ENCODE measurements at places on chromosomes 7 and 10.
A peak's percentile ranks its signal among the peaks of the same experiment; 100 is the strongest.

DNA sequence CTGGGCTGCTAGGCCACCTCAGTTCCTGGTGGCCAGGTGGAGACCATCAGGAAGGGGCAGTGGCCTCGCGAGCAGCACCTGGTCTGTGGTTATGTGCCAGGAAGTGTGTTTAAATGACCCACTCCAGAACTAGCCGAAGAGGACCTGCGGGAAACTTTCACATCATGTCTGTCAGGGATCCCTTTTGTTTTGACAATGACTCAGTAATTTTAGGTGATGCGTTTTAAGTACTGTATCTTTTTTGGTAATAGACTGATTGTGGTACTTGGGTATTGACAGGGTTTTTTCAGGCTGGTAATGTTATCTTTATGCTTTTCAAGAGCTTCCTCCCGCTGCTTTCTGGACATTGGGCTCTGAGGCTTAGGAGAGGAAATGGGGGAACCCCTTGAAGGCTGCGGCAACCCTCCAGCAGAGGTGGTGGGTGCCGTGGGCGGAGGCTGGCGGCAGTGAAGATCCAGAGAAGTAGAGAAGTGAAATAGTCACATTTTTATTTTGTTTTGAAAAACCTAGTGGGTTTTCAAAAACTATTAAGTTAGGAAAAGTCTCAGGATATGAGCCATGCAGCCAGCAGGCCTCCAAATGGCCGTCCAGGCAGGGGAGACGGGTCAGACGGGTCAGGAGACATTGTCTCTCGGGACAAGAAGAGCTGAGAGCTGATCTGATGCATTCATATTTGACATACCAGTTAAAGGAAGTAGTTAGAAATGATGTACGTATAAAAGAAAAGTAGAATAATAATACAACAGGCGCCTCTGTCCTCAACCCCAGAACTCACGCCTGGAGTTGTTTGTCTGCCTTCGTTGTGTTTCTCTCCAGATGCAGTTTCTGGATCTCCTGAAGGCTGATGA is 27.7 kb downstream of the PPP2R2D start:
- no peaks in the 10 kb centered on the region for H3K36me3 ChIP-seq
- no peaks in the 10 kb centered on the region for H3K4me1 ChIP-seq
- no peak overlapping the region for H3K4me3 ChIP-seq
- H3K27me3 ChIP-seq: no peaks in the 10 kb centered on the region
- H3K27ac ChIP-seq: peak overlapping the region; percentile 8
- peak; percentile 69 for DNase-seq

DNA sequence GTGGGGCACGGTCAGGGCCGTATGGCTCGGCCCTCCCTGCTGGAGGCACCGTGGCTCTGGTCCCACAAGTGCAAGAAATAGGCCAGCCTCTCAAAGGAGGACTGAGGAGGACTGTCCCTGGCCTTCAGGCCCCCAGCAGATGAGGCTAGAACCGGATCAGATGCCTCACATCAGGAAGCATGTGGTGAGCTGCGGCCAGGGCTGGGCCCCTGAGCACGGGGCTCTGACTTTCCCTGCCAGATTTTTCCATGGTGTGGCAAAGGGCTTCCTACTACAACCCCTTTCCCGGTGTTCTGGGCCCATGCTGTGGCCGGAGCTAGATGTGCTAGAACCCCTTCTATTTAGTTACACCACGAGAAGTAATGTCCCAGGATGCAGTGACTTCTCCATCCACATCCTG is 100.4 kb downstream of the TCERG1L start:
- H3K4me1 ChIP-seq: no peaks in the 10 kb centered on the region
- no peak for DNase-seq
- H3K27me3 ChIP-seq: no peaks in the 10 kb centered on the region

- no peak overlapping the region for H3K27ac ChIP-seq
- H3K36me3 ChIP-seq: no peaks in the 10 kb centered on the region
- peak; percentile 57 for DNase-seq
- H3K4me3 ChIP-seq: no peak overlapping the region
- H3K4me1 ChIP-seq: no peaks in the 10 kb centered on the region
These were observed 12.3 kb downstream of the KLF14 start for GRCh38 chr7:130721486-130722277.

- H3K27ac ChIP-seq: no peak overlapping the region
- H3K36me3 ChIP-seq: no peaks in the 10 kb centered on the region
- H3K4me1 ChIP-seq: no peaks in the 10 kb centered on the region
- no peaks in the 10 kb centered on the region for H3K27me3 ChIP-seq
- no peak overlapping the region for H3K4me3 ChIP-seq
These were observed 293.4 kb upstream of the LYZL1 start for GRCh38 chr10:28995497-28995896.

GRCh38 chr10:128316121-128316726 is 190.0 kb upstream of the MKI67 start:
- no peaks in the 10 kb centered on the region for H3K36me3 ChIP-seq
- DNase-seq: no peak
- H3K4me3 ChIP-seq: no peak overlapping the region
- H3K27ac ChIP-seq: no peak overlapping the region

DNA sequence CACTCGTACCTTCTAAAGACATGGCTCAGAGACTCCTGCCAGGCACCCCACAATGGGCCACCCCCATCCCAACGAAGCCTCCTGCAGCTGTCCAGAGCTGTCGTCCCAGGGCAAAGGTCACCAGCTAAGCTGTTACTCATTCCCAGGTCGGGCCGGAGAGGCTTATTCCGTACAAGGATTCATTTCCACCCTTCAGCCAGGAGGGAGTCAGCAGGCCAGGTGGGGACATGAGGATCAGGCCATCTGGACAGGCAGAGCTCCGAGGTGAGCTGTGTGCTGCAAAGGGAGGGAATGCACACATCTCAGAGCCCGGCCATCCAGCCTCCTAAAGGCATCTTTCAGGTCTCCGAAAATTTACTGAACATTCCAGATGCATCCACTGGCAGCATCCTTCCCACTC is 63.9 kb upstream of the NANOS1 start:
- no peaks in the 10 kb centered on the region for H3K36me3 ChIP-seq
- DNase-seq: no peak
- H3K27me3 ChIP-seq: peaks cover 3% of the 10 kb centered on the region
- no peak overlapping the region for H3K4me3 ChIP-seq
- H3K27ac ChIP-seq: no peak overlapping the region

DNA sequence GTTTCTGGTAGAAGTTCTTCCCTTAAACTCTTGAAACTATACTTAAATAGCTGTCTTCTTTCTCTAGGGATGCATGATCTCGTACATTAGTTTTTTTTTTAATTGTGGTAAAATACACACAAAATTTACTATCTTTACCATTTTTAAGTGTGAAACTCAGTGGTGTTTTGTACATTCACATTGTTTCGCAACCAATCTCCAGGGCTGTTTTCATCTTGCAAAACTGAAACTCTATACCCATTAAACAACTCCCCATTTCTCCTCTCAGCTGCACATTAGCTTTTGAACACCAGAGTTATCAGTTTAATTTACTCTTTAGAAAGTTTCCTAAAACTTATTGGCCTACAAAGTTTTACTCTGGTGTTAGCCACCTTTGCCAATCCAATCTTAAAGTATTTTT is 45.5 kb upstream of the PRKAR2B start:
- H3K36me3 ChIP-seq: no peaks in the 10 kb centered on the region
- no peak for DNase-seq
- H3K27me3 ChIP-seq: no peaks in the 10 kb centered on the region
- no peaks in the 10 kb centered on the region for H3K4me1 ChIP-seq
- no peak overlapping the region for H3K27ac ChIP-seq
- no peak overlapping the region for H3K4me3 ChIP-seq

DNA sequence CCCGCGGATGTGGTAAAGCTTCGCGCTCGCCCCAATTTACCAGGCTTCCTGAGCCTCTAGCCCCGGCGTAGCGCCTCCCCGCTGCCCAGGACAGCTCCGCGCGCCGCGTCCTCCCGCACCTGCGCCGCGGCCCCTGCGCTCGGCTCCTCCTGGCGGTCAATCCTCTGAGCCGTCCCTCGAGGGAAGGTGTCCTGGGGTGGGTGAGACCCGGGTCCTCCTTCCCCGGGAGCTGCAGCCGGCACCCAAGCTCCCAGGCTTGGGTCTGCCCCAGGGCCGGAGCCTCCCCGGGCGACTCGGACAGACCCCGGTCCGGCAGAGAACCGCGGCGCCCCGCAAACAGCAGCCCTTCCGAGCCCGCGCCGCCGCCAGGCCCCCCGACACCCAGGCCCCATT is 512 bp downstream of the OSBPL3 start:
- H3K4me1 ChIP-seq: peaks cover 32% of the 10 kb centered on the region
- H3K4me3 ChIP-seq: peak overlapping the region; percentile 92
- peak overlapping the region; percentile 52 for H3K27ac ChIP-seq
- peak; percentile 58 for DNase-seq

DNA sequence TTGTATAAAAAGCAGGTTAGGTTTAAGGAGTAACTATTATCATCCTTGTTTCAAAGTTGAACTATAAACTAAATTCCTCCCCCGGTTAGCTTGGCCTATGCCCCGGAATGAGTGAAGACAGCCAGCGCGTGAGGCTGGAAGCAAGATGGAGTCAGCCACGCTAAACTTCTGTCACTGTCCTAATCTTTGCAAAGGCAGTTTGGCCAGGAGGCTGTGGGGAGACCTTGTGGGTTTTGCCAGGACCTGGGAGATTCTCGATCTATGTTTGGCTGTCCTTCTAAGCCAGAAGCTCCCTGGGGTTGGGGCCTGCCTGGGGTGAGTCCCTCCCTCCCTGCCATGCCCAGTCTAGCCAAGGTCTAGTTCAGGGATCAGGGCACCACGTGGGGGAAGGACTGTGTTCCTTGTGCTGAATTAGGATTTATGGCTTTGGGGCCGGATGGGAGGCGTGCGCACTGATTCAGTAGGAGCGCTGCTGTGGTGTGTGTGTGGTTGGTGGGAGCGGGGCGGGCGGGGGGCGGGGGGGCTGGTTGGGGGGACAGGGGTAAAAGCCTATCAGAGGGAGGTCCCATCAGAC is 871 bp upstream of the GTF2IRD1 start:
- H3K27ac ChIP-seq: no peak overlapping the region
- peaks cover 16% of the 10 kb centered on the region for H3K4me1 ChIP-seq
- peak; percentile 39 for DNase-seq
- H3K27me3 ChIP-seq: peaks cover 25% of the 10 kb centered on the region
- no peaks in the 10 kb centered on the region for H3K36me3 ChIP-seq

- no peaks in the 10 kb centered on the region for H3K36me3 ChIP-seq
- no peak for DNase-seq
- H3K4me1 ChIP-seq: no peaks in the 10 kb centered on the region
These were observed 29.2 kb downstream of the TFAM start for GRCh38 chr10:58414270-58415041.

DNA sequence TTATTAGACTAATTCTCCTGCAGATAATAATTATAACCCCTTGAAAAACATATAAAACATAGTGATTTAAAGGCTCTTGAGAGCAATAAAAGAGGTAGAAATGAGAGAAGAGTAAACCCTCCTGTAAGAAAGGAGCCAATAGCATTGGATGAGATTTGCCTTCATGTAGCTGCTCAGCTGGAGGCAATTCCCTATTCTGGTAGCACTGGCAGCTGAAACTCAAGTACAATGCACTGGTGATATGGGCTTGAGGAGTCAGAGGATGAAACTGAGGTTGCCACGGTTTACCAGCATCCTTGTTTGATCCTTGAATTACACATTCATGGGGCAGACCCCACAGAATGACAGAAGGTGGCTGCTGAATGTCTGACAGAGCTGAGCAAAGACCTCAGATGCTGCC is 76.4 kb downstream of the CTTNBP2 start:
- H3K4me1 ChIP-seq: peaks cover 25% of the 10 kb centered on the region
- H3K4me3 ChIP-seq: no peak overlapping the region
- H3K27ac ChIP-seq: no peak overlapping the region
- DNase-seq: no peak

DNA sequence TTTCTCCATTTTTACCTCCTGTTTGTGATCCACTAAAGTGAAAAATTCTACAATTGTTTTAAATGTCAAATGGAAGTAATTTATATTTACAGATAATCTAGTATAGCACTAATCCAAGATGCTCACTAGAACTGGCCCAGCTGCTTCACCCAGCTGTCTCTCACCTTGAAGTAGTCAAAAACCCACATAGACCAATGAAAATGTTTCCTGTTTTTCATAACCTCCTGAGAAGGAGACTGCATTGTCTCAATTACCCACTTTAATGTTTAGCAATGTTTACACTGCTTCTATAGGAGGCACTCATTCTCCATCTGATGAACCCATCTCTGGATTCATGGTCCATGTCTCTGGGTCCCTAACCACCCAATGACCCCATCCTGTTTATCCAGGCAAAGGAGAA is 56.1 kb upstream of the ADO start:
- H3K4me1 ChIP-seq: no peaks in the 10 kb centered on the region
- DNase-seq: no peak
- no peaks in the 10 kb centered on the region for H3K27me3 ChIP-seq
- H3K4me3 ChIP-seq: no peak overlapping the region

DNA sequence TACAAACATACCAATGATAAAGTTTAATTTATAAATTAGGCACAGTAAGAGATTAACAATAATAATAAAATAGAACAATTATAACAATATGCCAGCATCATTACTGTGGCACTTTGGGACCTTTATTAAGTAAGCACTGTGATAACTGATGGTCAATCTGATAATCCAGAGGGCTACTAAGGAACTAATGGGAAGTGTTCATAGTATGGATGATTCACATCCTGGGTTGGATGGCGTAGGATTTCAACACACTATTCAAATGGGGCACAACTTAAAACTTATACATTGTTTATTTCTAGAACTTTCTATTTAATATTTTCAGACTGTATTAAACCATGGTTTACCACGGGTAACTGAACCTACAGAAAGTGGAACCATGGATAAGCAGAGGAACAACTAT is 90.8 kb downstream of the KIF20B start:
- no peak overlapping the region for H3K4me3 ChIP-seq
- no peak overlapping the region for H3K27ac ChIP-seq
- no peaks in the 10 kb centered on the region for H3K36me3 ChIP-seq
- DNase-seq: no peak

- H3K4me1 ChIP-seq: peaks cover 20% of the 10 kb centered on the region
- peak; percentile 50 for DNase-seq
- no peak overlapping the region for H3K27ac ChIP-seq
- no peaks in the 10 kb centered on the region for H3K27me3 ChIP-seq
- H3K4me3 ChIP-seq: peak overlapping the region; percentile 84
These were observed 471 bp downstream of the MGMT start for GRCh38 chr10:129467359-129468064.

GRCh38 chr7:153061910-153062528 is 302.5 kb downstream of the ACTR3B start:
- no peaks in the 10 kb centered on the region for H3K36me3 ChIP-seq
- no peak overlapping the region for H3K27ac ChIP-seq
- H3K4me3 ChIP-seq: no peak overlapping the region
- H3K27me3 ChIP-seq: no peaks in the 10 kb centered on the region
